Activated CD8-positive, alpha-beta T cell treated with anti-CD3 and anti-CD28 coated beads, Interleukin-2, amount 10 ng/mL, durations not matched to agents 7 days and 5 days (primary cell): ENCODE measurements at places on chromosomes 5 and 9. TPM values are rescaled to one million over a fixed set of nuclear protein-coding genes. Genes with fewer than 3 reads are reported as not detected.

DNA sequence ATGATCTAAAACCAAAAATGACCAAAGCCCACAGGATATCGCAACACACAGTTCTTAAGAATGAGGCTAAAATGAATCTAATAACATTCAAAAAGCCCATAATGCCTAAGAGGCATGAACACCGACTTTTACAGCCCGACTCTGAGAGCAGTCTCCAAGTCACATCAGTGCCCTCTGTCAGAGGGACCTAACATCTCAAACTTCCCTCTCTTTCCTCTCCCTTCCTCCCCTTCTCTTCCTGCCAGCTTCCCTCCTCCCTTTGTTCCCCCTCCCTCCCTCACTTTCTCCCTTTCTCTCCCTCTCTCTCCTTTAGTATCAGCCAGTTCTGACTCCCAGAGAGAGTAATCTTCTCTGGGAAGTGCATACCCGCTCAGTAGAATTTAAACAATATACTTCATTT, 154.4 kb downstream of the GLIS3 start:
- no peak for DNase-seq
- H3K4me3 ChIP-seq, result no peak overlapping the region
- peaks cover 2% of the 10 kb centered on the region for H3K27me3 ChIP-seq

GRCh38 chr9:128145536-128145935, 3.7 kb upstream of the LCN2 start:
- no peak for DNase-seq
- no peaks in the 10 kb centered on the region for H3K27me3 ChIP-seq
- H3K36me3 ChIP-seq, result peaks cover 2% of the 10 kb centered on the region
- H3K4me3 ChIP-seq, result no peak overlapping the region
- H3K4me1 ChIP-seq, result peaks cover 17% of the 10 kb centered on the region
- H3K27ac ChIP-seq, result no peak overlapping the region

- H3K4me3 ChIP-seq, result no peak overlapping the region
- H3K4me1 ChIP-seq, result peaks cover 1% of the 10 kb centered on the region
- no peak for DNase-seq
- peaks cover under 1% of the 10 kb centered on the region for H3K27me3 ChIP-seq
- H3K36me3 ChIP-seq, result no peaks in the 10 kb centered on the region
- no peak overlapping the region for H3K27ac ChIP-seq
These were observed 32.1 kb upstream of the CLPTM1L start for GRCh38 chr5:1376981-1377380.

The SHLD3 gene
- 5.1 TPM for total RNA-seq

DNA sequence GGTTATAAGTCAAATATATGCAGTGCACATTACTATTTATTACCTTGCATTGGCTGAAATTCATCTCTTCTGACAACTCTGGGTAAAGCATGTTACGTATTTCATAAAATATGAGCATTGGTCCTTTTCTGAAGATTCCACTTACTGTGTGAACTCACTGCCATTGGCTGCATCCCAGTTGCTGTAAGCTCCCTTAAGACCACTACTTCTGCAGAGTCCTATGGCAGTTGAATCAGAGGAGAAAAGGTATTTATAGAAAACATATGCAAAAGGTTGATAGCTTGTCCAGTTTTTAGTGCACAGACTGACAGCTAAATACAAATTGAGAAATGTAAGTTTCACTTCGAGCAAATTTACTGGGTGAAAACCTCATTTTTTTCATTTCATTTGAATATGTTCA, 394.6 kb upstream of the ARRDC3 start:
- no peaks in the 10 kb centered on the region for H3K4me1 ChIP-seq
- H3K4me3 ChIP-seq, result no peak overlapping the region
- DNase-seq, result no peak
- no peaks in the 10 kb centered on the region for H3K27me3 ChIP-seq
- H3K27ac ChIP-seq, result no peak overlapping the region

The MED27 gene
- 25.3 TPM for total RNA-seq
